ENCODE measurements at places on chromosomes 13 and 19. TPM values are rescaled to one million over a fixed set of nuclear protein-coding genes. Genes with fewer than 3 reads are reported as not detected.

PCP2 gene
- total RNA-seq: not detected

EXOC3L2 gene
- total RNA-seq: not detected

PEAK3 gene
- total RNA-seq: not detected

ICAM4 gene
- not detected for total RNA-seq

CATSPERD gene
- not detected for total RNA-seq

Measured in NCI-H460 (cell line).